T-helper 9 cell (primary cell): ENCODE measurements at places on chromosomes 2 and 18.

DNA sequence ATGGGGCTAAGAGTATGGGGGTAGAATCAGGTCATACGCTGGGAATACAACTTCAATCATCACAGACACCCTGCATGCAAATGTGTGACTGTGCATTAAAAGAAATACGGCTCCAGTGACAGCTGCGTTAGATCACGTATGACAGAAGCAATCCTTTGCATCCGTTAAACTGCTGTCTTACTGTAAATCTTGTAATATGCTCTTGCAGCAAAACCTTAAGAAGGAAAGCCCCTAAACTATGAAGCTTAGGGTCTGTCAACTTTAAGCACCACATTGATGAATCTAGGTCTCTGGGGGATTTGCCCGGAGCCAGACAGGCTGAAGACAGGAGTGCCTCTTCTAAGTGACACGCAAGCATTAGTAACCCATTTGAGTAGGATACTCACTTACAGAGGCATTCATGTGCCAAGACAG is 84.7 kb upstream of the EML6 start:
- no peak for DNase-seq

GRCh38 chr2:39511605-39512433 is 74.7 kb upstream of the MAP4K3 start:
- DNase-seq = no peak

DNA sequence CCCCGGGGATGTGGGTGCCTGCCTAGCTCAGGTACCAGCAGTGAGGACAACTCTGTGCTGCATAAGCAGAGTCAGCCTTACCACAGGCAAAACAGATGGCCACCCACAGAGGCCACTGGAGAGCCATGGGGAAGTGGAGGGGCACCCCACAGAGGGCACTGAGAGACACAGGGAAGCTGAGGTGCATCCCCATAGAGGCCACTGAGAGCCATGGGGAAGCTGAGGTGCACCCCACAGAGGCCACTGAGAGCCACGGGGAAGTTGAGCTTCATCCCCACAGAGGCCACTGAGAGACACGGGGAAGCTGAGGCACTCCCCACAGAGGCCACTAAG is 134.1 kb upstream of the EPAS1 start:
- no peak for DNase-seq

DNA sequence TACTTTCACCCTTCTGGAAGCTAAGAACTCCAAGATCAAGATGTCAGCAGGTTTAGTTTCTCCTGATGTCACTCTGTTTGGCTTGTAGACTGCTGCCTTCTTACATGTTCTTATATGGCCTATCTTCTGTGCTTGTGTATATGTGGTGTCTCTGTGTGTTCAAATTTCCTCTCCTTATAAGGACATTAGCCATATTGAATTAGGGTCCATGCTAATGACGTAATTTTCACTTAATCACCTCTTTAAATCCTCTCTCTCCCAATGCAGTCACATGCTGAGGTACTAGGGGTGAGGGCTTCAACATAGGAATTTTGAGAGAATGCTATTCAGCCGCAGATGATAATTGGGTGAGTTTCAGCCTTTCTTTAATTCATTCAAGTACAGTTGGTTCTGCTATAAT is 458.3 kb upstream of the SYT4 start:
- DNase-seq = no peak

DNA sequence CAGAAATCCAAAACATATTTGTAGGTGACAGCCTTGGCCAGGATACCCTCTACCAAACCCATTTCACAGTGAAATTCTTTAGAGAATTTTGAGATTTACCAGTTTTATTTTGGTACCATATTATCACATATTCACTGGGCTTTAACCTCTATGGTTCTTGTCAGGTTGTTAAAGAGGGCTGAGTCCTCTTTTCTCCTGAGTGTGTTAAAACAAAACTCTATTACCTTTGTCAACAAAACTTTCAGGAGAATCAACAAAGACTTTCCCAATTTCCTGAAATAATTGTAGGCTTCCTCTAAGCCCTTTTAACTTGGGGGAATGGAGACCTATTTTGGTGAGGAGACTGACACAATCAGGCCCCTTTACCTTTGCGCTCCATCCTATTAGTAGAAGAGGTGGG is 155.2 kb downstream of the TRABD2A start:
- no peak for DNase-seq

DNA sequence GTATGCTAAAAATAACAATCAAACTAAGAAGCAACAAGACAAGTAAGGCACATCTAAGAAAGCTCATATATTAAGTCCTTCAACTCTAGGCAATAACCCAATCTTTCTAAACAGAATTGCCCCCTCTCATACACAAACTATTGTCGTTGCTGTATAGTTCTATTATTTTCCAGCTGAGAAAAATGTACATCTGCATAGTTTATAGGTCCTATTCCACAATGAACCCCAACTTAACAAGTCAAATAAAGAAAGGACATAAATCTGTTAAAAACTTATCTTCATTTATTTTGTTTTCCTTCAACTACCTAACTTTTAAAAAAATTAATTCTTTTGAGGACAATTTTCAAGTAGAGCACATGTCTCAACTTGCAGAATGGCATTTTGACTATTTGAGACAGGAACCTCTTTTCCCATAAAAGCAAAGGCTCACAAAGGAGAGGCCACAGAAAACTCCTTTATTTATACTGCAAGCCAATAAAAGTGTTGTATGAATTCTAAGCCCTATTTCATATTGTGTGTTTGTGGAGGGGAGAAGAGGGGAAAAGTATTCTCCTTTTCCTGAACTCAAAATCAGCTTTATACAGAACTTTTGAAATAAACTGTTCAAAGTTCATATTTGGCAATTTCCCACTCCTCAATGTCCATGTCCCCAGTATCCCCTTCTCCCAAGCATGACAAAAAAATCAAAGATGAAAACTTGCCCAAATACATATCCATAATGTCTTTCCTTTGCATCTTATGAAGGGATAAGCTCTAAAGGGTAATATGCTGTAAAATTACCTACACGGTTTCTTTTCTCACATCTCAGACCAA is 37.4 kb downstream of the RTN4 start:
- DNase-seq = no peak

- no peak for DNase-seq
Observed at GRCh38 chr2:138321458-138321857, 180.1 kb upstream of the SPOPL start.

DNA sequence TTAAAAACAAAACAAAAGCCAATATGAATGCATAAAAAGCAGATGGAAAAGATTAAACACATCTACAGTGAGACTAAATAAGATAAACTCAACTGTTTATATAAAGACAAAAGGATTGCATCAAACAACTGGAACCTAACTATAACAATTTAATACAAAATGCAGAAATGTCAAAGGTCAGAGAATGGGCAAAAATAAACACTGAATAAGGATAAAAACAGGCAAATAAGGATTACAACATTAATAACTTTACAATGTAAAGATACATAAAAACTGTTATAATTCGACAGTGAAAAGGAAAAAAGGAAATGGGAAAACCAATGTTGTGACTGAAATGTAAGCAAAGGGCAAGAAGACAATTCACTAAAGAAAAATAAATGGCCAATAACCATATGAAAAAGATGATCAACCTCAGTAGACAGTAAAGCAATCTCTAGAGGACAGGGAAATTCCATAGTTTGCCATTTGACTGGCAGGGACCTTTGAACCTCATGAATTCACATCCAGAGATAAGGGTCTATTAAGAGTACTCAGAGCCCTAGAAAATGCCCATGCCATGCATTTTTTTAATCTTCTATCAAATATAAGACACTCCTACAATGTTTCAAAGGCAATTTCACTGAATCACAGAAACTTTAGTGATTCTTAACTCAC is 83.7 kb downstream of the TMEM131 start:
- no peak for DNase-seq

DNA sequence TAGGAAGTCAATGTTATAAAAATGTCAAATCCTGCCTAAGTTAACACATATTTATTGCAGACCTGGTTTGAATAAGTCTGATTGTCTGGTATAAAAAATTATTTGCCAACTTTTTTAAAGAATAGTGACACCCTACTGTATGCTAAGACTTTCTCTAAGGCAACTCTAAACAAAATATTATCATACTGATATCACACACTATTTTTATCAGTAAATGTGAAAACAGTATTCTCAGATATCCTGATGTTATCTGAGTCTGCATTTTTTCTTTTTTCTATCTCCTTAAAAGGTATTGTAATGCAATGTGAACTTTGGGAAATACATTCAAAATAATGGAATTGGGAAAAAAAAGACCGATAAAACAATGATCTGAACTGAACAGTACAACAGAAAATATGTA is 127.1 kb downstream of the DOCK10 start:
- DNase-seq = no peak
